ENCODE measurements at places on chromosomes 1 and 21.
A peak's percentile ranks its signal among the peaks of the same experiment; 100 is the strongest.

DNA sequence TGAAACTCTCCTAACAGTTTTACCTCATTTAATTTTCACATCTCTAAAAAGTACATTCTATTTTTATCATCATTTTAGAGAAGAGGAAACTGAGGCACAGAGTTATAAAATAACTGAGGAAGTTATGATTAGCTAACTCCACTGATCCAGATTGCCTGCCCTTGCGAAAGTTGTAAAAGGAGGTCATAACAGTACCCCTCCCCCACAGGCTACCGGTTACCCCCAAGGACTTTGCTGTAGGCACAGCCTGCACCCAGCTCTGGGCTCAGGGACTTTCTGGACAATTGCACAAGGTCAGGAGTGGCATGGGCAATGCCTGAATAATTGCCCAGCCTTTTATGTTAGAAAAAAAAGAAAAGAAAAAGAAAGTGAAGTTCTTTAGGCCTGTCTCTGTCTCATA, 22.7 kb downstream of the PIGM start:
- DNase-seq, result no peak

GRCh38 chr1:116246174-116246573, 126.9 kb upstream of the ATP1A1 start:
- DNase-seq, result no peak

- no peak for DNase-seq
Measured at GRCh38 chr1:145855426-145855948, 3.4 kb downstream of the PIAS3 start.

DNA sequence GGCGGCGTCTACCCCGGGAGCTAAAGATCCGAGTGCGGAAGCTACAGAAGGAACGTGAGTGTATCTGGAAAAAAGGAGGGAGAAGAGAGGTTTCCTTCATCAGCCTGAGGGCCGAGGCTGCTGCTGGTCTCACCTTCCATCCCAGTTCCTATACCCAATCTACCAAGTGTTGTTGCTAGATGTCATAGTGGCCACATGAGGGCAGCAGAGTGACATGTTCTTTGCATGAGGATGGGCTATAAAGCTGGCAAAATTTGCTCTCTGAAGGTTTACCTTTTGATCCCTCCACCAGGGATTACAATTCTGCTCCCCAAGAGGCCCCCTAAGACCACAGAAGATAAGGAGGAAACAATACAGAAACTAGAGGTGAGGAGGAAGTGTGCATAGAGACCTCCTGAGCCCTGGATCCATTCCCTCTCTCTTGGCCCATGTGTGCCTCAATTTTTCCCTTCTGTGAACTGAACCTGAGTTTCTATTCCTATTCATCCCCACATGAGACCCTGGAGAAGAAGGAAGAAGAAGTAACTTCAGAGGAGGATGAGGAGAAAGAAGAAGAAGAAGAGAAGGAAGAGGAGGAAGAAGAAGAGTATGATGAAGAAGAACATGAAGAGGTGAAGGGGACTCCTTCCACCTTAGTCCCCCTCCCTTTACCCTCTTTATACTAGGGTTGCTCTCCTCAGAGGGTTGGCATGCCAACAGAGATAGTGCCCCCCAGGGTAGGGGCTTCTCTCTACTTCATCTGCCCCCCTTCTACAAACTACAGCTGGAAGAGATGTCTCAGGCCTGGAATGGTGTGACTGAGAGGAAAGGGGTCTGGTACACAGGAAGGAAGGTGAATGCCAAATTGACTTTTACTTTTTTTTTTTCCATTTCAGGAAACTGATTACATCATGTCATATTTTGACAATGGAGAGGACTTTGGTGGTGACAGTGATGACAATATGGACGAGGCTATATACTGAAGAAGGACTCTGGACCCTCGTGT, 13.3 kb downstream of the POLR3GL start:
- DNase-seq, result peak; percentile 63

GRCh38 chr1:153933430-153933829, 10.7 kb upstream of the GATAD2B start:
- DNase-seq, result no peak

DNA sequence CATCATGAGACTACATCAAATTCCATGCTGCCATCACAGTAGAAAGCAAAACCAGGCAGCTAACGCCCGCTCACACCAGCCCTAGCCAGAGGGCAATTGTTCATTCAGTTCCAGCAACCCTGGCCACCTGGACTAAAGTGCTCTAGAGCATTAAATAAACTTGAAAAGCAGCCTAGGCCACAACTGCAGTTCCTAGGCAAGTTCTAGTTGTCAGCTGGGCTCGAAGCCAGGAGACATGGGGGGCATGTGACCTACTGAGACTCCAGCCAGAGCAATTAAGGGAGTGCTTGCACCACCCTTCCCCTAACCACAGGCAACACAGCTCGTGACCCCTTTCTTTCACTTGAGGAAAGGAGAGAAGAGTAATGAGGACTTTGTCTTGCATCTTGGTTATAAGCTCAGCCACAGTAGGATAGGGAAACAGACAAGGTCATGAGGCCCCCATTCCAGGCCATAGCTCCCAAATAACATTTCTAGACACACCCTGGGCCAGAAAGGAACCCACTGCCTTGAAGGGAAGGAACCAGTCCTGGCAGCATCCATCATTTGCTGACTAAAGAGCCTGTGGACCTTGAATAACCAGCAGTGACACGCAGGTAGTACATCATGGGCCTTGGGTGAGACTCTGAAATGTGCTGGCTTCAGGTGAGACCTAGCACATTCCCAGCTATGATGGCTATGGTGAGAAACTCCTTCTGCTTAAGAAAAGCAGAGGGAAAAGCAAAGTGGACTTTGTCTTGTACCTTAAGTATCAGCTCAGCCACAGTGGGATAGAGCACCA, 77.0 kb downstream of the ZZZ3 start:
- no peak for DNase-seq

DNA sequence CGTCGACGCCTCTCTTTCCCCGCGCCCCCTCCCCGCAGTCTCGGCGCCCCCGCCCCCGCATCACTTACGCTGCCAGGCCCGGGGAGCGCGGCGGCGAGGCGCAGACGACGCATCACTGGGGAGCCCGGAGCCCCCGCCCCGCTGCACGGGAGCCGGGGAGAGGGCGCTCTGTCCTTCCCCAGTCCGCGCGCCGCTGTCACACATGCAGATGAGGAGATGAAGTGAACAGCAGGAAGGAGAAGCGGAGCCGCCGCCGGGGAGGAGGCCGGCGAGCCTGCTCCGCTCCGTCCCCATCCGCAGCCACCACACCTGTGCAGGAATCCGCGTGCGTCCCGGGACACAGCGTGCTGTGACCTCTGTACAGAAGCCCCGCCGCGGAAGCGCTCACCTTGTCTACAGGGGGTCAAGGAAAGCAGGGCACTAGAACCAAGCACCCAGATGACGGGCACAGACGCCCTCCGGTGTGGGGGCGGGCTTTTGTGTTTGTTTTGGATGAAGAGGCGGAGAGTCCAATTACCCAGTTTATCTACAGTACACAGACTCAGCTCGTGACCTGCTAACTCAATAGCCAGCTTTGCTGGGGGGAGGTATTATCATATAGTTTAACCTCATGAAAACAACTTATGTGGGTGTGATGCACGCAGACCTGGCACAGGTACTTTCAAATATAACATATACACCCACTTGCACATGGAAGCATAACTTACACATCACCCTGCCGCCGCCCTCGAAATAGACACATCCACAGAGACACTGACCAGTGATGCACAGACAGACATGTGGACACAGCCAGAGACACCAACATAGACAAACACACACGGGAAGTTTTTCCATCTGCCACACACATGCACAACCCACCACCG, 12.4 kb downstream of the KLHDC8A start:
- DNase-seq, result no peak

- no peak for DNase-seq
Measured at GRCh38 chr1:86993269-86993985, 79.0 kb downstream of the HS2ST1 start.

DNA sequence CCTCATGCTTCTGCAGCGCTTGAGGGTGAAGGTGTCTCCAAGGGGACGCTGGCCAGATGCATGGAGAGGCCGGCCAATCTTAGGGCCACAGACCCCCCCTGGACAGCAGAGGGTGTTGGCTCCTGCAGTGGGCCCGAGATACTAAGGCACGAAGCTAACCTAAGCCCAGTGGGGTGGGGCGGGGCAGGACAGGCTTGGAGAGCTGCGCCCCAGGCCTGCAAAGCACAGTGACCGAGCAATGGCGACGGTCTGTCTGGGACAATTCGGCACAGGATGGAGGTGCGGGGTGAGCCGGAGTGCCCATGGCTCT, 1.3 kb downstream of the FNDC10 start:
- no peak for DNase-seq

- no peak for DNase-seq
Measured at GRCh38 chr1:29312469-29313461, 76.4 kb downstream of the PTPRU start.

GRCh38 chr21:42009018-42009830, 936 bp downstream of the ZBTB21 start:
- no peak for DNase-seq
